Brain pericyte (primary cell): ENCODE measurements at places on chromosomes 7 and 10.

DNA sequence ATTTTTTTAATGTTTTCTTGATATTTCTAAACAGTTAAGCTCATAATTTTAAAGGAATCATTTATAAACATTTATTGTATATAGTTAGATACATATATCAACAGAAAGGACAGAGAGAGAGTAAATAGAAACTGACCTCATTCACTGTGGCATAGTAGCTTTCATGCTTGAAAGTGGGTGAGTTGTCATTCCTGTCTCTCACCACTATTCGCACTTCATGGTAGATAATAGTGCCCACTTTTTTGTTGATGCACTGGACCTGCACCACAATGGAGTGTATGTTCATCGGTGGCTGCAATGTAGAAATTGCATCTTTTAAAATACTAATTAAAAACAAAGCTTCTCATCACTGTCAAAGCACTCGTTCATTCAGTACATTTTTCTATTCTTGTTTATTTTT is 432.0 kb downstream of the PCDH15 start:
- DNase-seq, result no peak

- DNase-seq, result no peak
Observed at GRCh38 chr7:112497481-112497880, 16.7 kb downstream of the LSMEM1 start.

- DNase-seq, result no peak
Observed at GRCh38 chr10:30028738-30029030, 30.7 kb downstream of the JCAD start.

- no peak for DNase-seq
Observed at GRCh38 chr7:1547777-1548437, 8.1 kb downstream of the TMEM184A start.

GRCh38 chr7:86664486-86664885 is 20.8 kb downstream of the GRM3 start:
- no peak for DNase-seq

- DNase-seq, result no peak
Observed at GRCh38 chr7:22201186-22201880, 155.6 kb downstream of the RAPGEF5 start.

DNA sequence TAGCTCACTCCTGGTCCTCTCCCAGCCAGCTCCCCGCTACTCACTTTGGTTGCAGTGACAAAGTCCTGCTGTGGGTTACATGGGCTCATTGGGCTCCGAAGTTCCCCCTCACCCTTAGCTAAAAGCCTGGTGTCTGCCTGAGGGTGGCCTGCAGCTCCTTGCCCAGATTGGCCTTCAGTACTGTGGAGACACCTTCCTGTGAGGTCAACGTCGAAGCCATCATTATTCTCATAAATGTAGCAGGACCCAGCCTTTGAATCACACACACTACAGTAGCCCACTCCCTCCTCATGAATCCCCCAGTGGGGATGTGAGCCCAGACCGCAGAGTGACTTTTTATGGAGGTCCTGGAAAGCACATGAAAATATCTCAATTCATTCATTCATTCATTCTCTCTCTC is 10.5 kb downstream of the MBL2 start:
- DNase-seq, result no peak

GRCh38 chr7:108716783-108717182 is 147.1 kb downstream of the DNAJB9 start:
- no peak for DNase-seq

DNA sequence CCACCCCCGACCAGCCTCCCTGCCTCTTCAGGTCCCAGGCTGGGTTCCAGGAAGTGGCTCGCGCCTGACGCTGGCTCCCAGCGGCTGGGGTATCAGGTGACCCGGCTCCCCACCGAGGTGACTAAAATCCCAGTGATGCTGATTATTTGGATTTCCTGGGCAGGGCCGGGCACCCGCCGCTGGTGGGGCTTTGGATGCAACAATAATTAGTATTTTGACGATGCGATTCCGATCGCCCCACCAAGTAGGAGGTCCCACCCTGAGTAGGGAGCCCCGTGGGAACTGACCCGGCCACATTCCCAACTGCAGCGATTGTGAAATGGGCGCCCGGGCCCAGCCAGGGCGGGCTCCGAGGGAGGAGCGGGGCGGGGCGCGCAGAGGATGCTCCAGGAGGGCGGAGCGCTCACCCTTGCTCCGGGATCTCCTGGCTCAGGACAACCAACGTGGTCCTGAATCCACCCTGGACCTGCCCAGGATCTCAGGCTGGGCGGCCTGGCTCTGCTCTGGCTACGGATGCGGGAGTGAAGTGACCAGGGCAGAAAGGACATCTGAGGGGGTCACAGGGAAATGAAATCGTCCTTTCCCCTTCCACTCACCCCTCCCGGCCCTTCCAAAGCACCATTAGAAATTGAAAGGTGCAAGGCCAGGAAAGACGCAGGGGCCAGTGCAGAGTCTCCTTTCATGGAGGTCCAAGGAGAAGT is 32.6 kb downstream of the DUSP5 start:
- peak; percentile 68 for DNase-seq

- DNase-seq, result no peak
Observed at GRCh38 chr7:50327443-50327842, 22.9 kb downstream of the IKZF1 start.
